ENCODE measurements at places on chromosomes 6 and 20.

GRCh38 chr6:120671519-120671918 lies 662.8 kb downstream of the TBC1D32 start:
- no peak for DNase-seq

- DNase-seq = peak; percentile 29
Measured at GRCh38 chr6:710601-711571, 17.9 kb upstream of the EXOC2 start.

- no peak for DNase-seq
Measured at GRCh38 chr6:127459231-127459641, at the start of gene KIAA0408. Gene KIAA0408 (minus strand): TSS chr6:127459389. CDS start chr6:127453981, 5,408 bp downstream.

GRCh38 chr6:161424421-161424820 lies 150.6 kb upstream of the AGPAT4 start:
- no peak for DNase-seq

DNA sequence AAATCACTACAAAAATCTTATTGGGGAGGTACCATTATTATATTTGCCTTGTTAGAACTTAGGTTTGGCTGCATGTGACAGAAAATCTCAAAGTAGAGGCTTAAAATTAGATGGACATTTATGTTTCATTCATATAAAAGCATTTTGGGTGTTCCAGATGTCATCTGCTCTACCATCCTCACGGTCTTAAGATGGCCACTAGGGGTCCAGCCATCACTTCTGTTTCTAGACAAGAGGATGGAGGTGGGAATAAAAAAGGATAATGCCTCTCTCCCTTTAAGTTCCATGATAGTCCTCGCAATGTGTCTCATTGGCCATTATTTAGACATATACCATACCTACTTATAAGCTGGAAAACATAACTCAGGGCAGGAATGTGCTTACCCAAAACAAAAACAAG lies 929.5 kb downstream of the KIF16B start:
- no peak for DNase-seq

GRCh38 chr6:137848672-137849071 lies 18.4 kb upstream of the TNFAIP3 start:
- DNase-seq = no peak

DNA sequence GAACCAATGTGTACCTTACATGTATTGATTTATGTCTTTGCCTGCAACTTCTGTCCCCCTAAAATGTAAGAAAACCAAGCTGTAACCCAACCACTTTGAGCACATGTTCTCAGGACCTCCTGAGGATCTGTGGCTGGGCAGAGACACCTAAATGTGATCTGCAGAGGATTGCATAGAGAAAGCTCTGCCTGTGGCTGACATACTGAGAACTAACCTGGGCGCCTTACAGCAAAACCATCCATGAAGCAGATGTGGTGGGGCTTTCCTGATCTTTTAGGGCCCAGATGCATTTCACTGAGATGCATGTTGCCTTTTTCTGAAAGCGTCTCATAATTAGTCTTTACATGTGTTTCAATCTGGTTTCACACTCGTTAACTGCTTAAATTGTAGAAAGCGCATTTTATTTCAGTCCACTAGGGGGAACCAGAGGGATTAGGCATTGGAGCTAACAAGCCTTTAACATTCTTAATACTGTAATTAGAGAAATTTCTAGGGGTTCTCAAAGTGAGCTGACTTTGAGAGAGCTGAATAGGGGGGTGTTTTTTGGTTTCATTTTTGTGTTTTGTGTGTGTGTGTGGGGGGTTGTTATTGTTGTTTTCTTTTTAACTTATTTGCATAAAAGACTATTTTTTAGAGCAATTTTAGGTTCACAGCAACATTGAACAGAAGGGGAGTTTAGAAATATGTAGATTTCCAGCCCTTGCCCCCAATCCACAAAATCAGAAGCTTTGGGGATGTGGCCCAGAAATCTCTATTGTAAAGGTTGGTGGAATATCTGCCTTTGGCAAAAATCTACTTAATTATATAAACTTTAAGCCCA lies 50.9 kb upstream of the FAM184A start:
- DNase-seq = no peak

DNA sequence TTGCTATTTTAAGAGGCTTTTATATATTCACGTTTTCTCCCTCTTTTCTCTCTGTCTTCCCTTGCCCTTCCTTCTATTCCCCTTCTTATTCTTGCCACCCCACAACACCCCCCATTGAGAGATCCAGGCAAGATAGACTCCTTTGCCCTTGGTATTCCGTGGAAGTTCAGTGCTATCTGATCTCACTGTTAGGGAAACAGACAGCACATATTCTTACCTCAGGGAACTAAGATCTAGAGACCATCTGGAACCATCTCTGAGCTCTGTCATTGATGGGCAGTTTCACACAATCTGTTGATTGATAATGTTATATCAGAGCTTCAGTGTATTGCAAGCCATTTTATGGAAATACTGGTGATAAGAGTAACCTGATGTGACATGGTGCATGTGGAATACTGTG lies 228.8 kb downstream of the ARID1B start:
- no peak for DNase-seq

- DNase-seq = no peak
Measured at GRCh38 chr6:3798055-3798919, 46.8 kb upstream of the PXDC1 start.

GRCh38 chr6:122780114-122780513 lies 598 bp downstream of the FABP7 start:
- DNase-seq = no peak

DNA sequence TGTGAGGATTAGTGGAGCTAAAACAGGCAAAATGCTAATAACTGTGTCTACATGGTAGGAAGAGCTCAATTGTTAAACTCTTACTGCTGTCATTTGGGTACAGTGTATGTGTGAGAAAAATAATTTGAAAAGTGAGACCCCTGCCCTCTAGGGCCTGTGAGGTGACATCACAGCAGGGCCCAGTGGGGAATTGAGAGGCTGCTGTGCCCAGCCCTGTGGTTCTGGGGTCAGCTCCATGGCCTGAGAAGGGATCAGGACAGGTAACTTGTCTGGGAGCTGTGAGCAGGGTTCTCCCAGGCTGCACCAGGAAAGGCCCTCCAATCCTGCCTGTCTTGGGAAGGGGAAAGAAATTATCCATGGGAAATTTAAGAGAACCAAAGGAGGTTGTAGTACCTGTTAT lies 1.3 kb downstream of the SIRPB1 start:
- no peak for DNase-seq

DNA sequence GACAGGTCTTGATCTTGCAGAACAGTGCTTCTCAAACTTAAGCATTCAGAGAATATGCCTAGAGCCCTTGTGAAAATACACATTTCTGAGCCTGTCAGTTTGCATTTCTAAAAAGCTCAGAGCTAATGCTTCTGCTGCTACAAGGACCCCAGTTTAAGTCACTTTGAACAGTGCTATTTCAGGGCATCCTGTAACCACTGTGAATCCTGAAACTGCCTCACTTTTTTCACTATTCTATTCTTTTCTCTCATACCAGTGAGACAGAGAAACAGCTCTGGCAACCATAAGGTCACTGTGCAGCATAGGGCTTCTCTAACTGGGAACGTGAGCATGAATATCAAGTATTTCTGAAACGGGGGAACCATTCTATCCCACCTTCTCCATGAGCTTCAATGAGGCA lies 51.2 kb downstream of the LGSN start:
- DNase-seq = no peak

- DNase-seq = no peak
Measured at GRCh38 chr6:80638213-80639055, 532.0 kb downstream of the BCKDHB start.

DNA sequence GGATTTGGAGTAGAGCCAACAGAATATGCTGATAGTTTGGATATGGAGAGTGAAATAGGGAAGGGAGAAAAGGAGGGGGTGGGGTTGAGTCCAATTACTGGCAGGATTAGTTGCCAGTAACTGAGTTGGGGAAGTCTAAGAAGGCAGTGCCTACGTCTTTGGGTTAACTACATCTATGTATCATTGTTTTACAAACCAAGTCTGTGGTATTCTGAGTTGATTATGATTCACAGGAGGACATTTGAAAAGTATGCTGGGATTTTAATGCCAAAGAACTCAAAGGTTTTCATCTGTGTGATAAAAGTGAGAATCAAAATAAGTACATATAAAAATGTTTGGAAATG lies 14.7 kb downstream of the DSE start:
- no peak for DNase-seq

DNA sequence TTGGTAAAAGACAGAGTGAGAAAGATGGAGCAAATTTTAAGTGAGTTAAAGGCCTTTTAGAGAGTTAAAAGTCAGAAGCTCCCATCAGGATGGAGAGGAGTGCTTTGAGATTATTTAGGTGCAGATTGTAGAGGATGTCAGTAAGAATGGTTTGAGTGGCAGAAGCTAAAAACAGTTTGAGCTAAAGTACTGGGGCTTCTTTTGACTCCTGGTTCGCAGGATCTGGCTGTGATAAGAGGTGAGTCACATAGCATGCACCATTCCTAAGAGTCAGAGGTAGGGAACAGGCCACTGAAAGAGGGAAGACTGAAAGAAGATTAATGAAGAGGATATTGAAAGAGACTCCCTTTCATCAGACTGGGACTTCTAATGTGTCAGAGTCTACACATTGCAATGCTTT lies 1047.9 kb upstream of the MAP3K7 start:
- no peak for DNase-seq

GRCh38 chr6:148261470-148261869 lies 81.2 kb upstream of the SASH1 start:
- no peak for DNase-seq
